ENCODE measurements at places on chromosomes 6 and 20. TPM values are rescaled to one million over a fixed set of nuclear protein-coding genes. Genes with fewer than 3 reads are reported as not detected.

DNA sequence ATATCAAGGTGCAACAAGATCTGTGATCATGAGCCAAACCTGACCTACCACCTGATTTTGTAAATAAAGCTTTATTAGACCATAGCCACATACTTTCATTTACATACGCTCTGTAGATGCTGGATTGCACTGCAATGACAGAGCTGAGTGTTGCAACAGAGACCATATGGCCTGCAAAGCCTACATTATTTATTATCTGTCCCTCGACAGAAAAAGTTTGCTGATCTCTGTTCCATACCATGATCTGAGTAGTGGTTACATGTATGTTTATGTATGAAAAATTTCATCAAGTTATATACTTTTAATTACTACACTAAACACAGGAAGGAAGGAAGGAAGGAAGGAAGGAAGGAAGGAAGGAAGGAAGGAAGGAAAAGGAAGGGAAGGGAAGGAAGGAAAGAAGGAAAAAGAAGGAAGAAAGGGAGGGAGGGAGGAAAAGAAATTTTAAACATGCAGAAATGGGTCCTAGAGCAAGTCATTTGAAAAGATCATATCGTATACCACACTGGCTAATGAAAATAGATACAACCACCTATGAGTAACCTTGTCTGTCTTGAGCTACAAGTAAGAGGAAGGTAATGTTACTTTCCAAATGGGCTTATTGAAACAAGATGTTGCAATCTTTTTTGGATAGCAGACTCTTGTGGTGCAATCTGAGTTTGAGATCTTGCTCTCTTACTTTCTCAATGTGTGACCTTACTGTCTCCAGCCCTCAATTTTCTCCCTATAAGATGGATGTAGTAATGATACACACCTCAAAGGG is 441.0 kb downstream of the KIF16B start:
- no peak for ATAC-seq

GRCh38 chr20:15597306-15597705 is 975.9 kb downstream of the KIF16B start:
- ATAC-seq: no peak

The IFNGR1 gene
- total RNA-seq: 45.8 TPM

The PAX1 gene
- not detected for total RNA-seq

The PLN gene
- total RNA-seq: 555 TPM

The CYP39A1 gene
- 55.9 TPM for total RNA-seq

DNA sequence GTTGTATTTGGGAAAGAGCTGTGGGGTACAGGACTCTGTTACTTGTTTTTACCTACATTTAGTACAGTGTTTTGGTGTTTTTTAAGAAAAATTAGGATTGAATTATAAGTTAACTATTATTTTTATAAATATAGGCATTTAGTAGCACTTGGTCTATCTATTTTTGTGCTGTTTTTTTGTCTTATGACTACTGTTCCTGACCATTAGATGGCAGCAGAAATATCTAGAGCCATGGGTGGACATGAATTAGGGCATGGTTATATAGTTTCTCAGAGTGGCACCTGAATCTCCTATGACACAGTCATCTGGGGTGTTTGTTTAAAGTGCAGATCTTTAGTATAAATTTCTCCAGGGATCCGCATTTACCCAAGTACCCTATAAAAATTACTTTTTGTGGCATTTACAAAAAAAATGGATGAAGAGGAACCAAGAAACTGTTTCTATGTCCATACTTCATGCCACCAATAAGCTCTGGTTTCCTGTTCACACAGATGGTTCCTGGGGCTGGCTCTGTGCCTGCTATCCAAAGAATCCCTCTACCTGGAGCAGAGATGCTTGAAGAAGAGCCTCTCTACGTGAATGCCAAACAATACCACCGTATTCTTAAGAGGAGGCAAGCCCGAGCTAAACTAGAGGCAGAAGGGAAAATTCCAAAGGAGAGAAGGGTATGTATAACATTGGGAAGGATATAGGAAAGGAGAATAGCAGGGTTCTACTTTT is 19.8 kb downstream of the NFYA start:
- ATAC-seq: no peak

DNA sequence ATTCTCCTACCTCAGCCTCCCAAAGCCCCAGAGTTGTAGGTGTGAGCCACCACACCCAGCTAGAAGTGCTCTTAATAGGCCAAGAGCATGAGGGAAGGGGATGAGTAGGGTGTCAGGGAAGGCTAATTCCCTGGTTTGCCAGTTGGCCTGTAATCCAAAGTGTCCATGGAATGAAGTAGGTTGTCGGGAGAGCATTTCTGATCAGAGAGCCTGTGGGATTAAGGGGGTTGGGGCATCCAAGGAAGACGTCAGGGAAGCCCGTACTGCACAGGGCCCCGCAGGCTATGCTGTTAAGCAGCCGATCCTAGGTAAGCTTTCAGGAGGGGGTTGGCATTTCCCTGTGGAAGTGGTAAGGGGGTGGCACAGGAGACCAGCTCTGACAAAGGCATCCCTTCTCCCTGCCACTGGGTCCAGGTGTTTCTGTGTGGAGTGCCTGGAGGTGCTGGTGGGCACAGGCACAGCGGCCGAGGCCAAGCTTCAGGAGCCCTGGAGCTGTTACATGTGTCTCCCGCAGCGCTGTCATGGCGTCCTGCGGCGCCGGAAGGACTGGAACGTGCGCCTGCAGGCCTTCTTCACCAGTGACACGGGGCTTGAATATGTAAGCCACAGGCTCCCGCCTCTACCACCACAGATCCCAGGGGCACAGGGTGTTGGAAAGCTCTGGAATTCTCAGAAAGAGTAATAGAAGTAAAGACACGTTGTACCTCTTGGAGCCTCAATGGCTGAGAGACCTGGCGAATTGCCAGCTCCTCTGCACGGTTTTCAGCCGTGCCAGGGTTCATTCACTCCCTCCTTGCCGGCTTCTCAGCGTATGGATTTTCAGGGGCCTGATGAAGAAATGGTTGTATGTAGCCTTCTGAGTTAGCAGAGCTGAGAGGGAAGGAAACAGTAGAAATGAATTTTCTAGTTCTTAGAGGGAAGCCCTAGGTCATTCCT is 21.4 kb upstream of the MAPRE1 start:
- ATAC-seq: no peak

The REM1 gene
- total RNA-seq: 3.2 TPM

DNA sequence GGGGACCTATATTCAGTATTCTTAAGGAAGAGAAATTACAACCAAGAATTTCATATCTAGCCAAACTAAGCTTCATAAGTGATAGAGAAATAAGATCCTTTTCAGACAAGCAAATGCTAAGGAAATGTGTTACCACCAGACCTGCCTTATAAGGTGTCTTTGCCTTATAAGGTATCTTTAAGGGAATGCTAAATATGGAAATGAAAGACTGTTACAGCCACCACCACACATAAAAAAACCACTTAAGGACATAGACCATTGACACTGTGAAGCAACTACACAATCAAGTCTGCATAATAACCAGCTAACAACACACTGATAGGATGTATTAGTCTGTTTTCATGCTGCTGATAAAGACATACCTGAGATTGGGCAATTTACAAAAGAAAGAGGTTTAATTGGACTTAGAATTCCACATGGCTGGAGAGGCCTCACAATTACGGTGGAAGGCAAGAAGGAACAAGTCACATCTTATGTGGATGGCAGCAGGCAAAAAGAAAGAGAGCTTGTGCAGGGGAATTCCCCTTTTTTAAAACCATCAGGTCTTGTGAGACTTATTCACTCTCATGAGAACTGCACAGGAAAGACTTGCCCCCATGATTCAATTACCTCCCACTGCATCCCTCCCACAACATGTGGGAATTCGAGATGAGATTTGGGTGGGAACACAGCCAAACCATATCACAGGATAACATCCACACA is 119.2 kb upstream of the LAMA2 start:
- ATAC-seq: no peak

DNA sequence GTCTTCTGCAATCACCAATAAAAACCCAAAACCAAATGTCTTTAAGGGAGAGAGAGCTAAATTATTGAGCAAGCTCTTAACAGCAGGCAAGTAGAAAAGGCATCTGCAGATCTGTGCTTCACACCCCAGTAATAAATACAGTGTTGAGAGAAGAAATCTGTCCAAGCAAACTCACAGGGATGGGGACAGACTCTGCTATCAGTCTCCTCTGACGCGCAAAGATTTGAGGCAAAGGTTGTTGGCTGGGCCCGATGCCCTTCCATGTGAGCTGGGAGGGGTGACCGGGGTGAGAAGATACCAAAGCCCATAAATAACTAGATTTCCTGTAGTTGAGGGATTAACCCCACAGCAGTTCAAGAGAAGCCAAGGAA is 315.2 kb upstream of the SOX4 start:
- ATAC-seq: no peak

The PDE7B gene
- total RNA-seq: 3.6 TPM

Data from gastroesophageal sphincter (tissue), 4 donors.